ENCODE measurements at places on chromosomes 6 and 20.

DNA sequence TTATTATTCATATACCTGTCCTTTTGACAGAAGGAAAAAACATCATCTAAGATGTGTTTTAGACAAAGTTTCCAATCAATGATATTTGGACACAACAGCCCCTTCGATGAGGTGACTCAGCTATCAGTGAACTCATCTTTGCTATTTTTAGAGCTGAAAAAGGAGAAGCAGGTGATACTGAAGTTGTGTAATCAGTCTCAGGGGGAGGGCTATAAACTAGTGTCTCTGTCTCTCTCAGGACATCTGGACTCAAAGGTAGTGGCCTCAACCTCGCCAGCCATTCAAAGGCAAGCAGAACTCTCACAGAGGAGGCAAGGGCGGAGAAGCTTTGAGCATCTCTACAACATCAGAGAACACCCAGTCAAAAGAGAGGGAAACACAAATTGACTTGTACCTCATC lies 135.4 kb downstream of the BFSP1 start:
- no peak for DNase-seq

- DNase-seq = no peak
Observed at GRCh38 chr6:37375376-37375775, 21.6 kb downstream of the RNF8 start.

- no peak for DNase-seq
Observed at GRCh38 chr6:111944541-111944940, 71.3 kb upstream of the FYN start.

DNA sequence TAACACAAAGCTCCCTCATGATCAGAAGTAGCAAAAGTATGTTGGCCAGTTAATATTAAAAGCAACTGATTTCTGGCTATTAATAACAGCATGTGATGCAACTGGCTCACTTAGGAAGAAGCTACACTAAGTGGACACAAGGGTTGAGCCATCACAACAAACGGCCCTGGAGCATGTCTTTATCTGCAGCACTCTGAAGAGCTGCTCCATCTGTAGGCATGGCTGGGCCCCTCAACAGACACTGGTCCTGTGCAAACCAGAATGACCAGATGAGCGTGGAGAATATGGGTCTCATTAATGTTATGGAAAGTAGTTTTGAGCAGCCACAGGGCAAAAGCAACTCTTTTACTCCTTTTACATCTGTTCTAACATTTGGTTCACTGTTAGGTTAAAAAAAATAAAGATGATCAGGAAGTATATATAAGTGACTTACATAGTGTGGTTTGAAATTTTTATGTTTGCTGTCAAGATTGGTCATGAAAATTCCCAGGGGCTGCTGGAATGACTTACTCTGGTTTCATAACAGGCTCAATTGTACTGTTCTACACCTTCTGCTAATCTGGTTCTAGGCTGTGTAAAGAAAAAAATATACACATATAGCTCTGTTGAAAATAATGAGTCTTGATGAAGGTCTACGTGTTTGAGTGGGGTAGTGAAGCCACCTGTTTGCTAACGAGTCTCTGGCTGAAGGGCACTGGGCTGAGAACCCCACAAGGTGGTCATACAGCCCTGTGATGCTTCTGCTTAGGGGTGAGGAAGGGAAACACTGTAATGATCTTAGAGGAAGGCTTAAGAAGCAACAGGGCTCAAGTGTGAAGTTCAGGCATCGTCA lies 58.1 kb downstream of the INSM1 start:
- no peak for DNase-seq

- DNase-seq = no peak
Observed at GRCh38 chr6:133055441-133055966, 185.7 kb upstream of the EYA4 start.

- DNase-seq = no peak
Observed at GRCh38 chr20:32321390-32321789, 36.7 kb upstream of the ASXL1 start.

- no peak for DNase-seq
Observed at GRCh38 chr6:152378169-152378568, 259.0 kb downstream of the SYNE1 start.
